ENCODE measurements at places on chromosomes 1 and 21. TPM values are rescaled to one million over a fixed set of nuclear protein-coding genes. Genes with fewer than 3 reads are reported as not detected.

DNA sequence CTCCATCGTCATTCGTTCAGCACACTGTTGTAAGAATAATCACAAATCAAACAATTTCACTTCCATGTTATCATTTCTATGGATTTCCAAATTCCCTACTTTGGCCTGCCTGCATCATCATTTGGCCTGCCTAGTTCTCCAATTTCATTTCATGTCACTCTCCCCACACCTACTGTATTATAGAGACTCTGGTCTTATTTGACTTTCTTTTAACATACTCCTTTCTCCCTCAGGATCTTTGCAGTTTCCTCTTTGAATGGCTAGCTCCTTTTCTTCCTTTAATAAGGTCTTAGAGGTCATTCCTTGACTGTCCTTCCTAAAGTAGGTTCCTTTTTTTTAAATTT, 36.3 kb upstream of the PODN start:
- H3K27me3 ChIP-seq: no peaks in the 10 kb centered on the region
- no peak for DNase-seq
- no peak overlapping the region for H3K27ac ChIP-seq
- no peaks in the 10 kb centered on the region for H3K4me1 ChIP-seq
- H3K36me3 ChIP-seq: no peaks in the 10 kb centered on the region
- no peak overlapping the region for H3K4me3 ChIP-seq

- no peaks in the 10 kb centered on the region for H3K36me3 ChIP-seq
- H3K4me3 ChIP-seq: no peak overlapping the region
- no peak overlapping the region for H3K27ac ChIP-seq
These were observed 19.2 kb downstream of the TRPM2 start for GRCh38 chr21:44372616-44373015.

BRINP2 gene
- 0.05 TPM for polyA plus RNA-seq

- no peaks in the 10 kb centered on the region for H3K4me1 ChIP-seq
- no peak for DNase-seq
- no peaks in the 10 kb centered on the region for H3K27me3 ChIP-seq
- H3K36me3 ChIP-seq: no peaks in the 10 kb centered on the region
These were observed 161.4 kb upstream of the ZRANB2 start for GRCh38 chr1:71242239-71242638.

- no peaks in the 10 kb centered on the region for H3K36me3 ChIP-seq
- no peaks in the 10 kb centered on the region for H3K27me3 ChIP-seq
- no peak overlapping the region for H3K4me3 ChIP-seq
- DNase-seq: no peak
These were observed 16.2 kb downstream of the KRTAP10-1 start for GRCh38 chr21:44523567-44524413.

DNA sequence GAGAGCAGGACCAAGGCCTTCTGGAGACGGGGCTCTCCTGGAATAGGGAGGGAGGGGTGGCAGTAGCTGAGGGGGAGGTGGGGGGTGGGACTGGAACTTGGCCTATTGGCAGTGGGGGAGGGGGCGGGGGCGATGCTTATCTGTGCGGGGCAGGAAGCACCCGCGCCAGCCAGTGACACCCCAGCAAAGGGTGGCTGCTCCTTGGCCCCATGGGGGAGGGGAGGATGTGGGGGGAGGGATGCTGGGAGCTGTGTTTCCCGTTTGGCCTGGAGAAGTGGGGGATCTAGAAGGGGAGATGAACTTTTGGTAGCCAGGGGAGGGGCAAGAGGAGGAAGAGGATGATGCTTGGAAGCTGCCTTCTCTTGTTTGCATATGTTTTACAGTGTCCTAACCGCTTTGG, 11.0 kb downstream of the ZBTB7B start:
- no peaks in the 10 kb centered on the region for H3K27me3 ChIP-seq
- H3K36me3 ChIP-seq: peaks cover 26% of the 10 kb centered on the region
- no peak for DNase-seq
- H3K4me1 ChIP-seq: peaks cover 69% of the 10 kb centered on the region
- no peak overlapping the region for H3K27ac ChIP-seq

DNA sequence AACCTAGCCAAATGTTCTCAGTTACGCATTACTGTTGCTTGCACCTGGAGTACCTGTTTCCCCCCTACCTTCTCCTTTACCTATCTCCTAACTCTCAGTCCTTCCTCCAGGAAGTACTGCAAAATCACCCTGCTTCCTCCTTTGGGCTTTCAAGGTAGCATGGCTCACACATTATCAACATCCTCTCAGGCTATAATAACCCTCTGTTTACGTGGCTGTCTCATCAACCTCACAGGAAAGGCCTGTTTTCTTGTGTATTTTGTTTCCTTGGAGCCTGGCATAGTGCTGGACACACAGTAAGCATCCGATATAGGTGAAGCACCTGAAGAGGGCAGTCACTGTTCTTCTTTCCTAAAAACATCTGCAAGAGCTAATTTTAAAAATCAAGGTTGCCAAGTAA, 32.7 kb upstream of the ANGPTL7 start:
- peaks cover 21% of the 10 kb centered on the region for H3K4me1 ChIP-seq
- DNase-seq: no peak
- H3K4me3 ChIP-seq: no peak overlapping the region
- no peak overlapping the region for H3K27ac ChIP-seq
- peaks cover 22% of the 10 kb centered on the region for H3K36me3 ChIP-seq
- H3K27me3 ChIP-seq: no peaks in the 10 kb centered on the region

DNA sequence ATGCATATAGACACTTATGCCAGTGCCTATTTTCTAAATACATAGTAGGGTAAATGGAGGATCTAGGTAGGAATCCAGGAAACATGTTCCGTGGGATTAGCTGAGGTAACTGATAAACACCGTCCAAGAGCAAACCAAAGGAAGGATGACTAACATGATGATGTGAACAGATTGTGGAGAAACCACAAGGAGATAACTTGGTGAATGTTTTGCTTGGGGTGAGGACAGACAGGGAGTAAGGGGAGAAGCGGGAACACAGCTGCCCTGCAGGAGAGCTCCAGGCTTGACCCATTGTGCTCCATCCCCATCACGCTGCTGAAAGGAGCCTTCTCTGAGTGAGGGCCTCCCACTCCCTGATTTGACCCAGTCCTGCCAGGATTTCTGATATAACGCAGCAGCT, 87.0 kb upstream of the ZC3H11B start:
- no peak for DNase-seq
- H3K4me3 ChIP-seq: no peak overlapping the region
- H3K36me3 ChIP-seq: no peaks in the 10 kb centered on the region
- no peak overlapping the region for H3K27ac ChIP-seq
- H3K27me3 ChIP-seq: no peaks in the 10 kb centered on the region
- no peaks in the 10 kb centered on the region for H3K4me1 ChIP-seq

RPE65 gene
- polyA plus RNA-seq: not detected

- H3K27ac ChIP-seq: no peak within 1 kb of the TSS
- H3K4me1 ChIP-seq: no peaks in the 10 kb centered on the region
- no peaks in the 10 kb centered on the region for H3K27me3 ChIP-seq
- no peaks in the 10 kb centered on the region for H3K36me3 ChIP-seq
- DNase-seq: no peak
These were observed at the start of gene AMPD1 for GRCh38 chr1:114695430-114696058. TSS of gene AMPD1 (minus strand) at chr1:114695546. CDS start at chr1:114695471, 75 bp downstream.

DNA sequence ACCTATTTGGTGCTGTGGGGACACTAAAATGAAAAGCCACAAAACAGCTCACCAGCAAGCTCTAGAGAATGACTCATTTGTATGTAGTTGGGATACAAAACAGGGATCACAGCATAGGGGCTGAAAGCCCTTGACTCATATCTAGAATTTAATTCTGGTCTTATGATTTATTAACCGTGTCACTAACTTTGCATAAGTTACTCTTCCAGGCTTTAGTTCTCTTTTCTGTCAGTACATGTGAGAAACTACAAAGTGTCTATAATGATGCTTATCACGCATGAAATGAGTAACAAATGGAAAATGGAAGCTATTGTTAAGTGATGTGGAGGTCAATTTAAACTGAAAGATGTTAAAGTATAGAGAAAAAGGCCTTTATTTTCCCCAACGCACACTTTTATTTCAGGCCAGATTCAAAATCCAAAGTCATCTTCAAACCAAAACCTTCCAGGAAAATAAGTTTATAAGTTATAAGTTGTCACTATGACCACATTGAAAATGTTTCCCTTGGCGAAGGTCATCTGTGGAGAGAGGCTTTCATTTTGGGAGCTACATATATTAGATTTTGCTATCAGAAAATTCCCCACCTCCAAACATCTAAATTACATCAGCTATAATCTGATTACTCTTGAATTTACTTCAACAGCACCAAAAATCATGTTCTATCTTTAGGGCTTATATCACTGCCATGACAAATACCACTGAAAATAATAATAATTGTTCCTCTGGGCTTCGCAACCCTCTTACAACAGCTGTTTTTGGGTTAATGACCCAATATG, 430.5 kb downstream of the MRPL39 start:
- H3K36me3 ChIP-seq: no peaks in the 10 kb centered on the region
- no peak overlapping the region for H3K27ac ChIP-seq
- no peak for DNase-seq
- no peaks in the 10 kb centered on the region for H3K27me3 ChIP-seq
- no peak overlapping the region for H3K4me3 ChIP-seq
- no peaks in the 10 kb centered on the region for H3K4me1 ChIP-seq

DNA sequence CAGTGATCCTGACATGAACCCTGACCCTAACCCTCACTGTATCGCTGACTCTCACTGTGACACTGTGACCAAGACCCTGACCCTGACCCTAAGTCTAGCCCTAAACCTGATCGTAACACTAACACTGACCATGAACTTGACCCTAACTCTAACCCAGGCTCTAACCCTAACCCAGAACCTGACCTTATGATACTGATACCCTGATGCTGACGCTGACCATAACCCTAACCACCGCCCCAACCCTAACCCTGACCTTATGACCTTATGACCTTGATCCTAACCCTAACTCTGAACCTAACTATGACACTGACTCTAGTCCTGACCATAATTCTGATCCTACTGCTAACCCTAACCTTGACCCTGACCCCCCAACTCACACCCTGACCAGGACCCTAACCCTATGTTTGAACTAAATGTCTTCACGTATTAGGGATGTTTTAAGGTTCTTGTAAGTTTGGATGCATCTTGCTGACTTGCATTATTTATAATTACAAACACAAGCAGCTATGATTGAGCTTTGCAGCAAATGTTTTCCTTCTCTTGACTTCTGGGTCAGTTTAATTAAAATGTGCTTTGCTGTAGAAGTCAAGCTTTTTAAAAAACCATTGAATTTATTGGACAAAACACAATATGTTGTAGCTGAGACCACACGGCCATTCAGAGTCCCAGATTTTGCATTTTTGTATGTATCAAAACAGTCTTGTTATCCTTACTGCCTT, 23.9 kb upstream of the PRSS38 start:
- DNase-seq: no peak
- H3K27me3 ChIP-seq: peaks cover 13% of the 10 kb centered on the region
- no peak overlapping the region for H3K27ac ChIP-seq
- H3K4me1 ChIP-seq: peaks cover 9% of the 10 kb centered on the region

DNA sequence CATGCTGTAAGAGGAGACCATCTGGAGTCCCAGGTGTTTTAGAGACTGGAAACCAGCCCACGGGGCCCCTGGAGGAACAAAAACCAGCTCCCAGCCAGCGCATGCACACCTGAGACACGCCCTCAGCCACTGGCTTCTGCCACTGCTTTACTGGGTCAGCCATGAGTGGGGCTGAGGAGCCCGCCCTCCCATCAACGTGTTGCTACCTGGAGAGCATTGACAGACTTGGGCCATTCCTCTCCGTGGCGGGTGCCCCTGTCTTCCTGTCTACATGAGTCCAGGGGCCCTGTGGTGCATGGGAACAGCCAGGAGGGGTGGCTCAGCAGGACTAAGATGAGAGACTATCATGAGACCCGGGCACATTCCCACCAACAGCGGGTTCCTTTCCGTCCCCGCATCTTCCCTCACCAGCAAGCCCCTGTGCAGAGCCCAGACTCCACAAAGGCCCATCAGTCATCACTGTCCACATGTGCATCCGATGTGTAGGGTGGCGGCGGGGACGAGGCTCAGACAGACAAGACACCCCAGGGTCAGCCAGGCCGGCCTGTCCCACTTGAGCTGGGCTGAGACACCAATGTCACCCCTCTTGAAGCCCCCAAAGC, 45.4 kb upstream of the POFUT2 start:
- no peak overlapping the region for H3K27ac ChIP-seq
- H3K4me1 ChIP-seq: peaks cover 38% of the 10 kb centered on the region
- no peak overlapping the region for H3K4me3 ChIP-seq
- H3K36me3 ChIP-seq: no peaks in the 10 kb centered on the region

SRRM1 gene
- polyA plus RNA-seq: 56.1 TPM

- DNase-seq: no peak
- no peak overlapping the region for H3K27ac ChIP-seq
- H3K27me3 ChIP-seq: no peaks in the 10 kb centered on the region
- no peak overlapping the region for H3K4me3 ChIP-seq
- H3K36me3 ChIP-seq: no peaks in the 10 kb centered on the region
These were observed 174.5 kb downstream of the ZC3H11B start for GRCh38 chr1:219438386-219438785.

DNAJB4 gene
- polyA plus RNA-seq: 27.5 TPM

GLIS1 gene
- polyA plus RNA-seq: not detected

DNA sequence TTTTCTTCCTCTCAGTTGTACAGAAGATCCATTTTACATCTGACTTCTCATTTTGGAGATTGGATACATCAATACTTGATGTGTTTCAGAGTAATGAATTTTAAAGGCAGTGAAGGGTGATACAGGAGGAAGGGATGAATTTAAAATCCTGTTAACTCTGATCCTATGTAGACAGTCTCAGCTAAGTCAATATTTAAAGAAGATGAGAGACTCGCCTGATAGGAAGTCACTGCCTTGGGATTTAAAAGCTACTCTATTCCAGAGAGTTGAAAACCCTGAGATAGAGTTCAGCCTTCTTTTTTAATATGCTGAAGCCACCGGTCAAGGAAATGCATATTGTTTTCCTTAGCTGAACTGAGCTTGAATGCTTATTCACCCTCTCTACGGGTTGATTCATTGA, 42.7 kb downstream of the HUNK start:
- H3K4me3 ChIP-seq: no peak overlapping the region
- no peak for DNase-seq
- H3K27ac ChIP-seq: no peak overlapping the region
- H3K27me3 ChIP-seq: no peaks in the 10 kb centered on the region

- H3K27me3 ChIP-seq: peaks cover under 1% of the 10 kb centered on the region
- no peak overlapping the region for H3K4me3 ChIP-seq
- H3K27ac ChIP-seq: no peak overlapping the region
- no peaks in the 10 kb centered on the region for H3K4me1 ChIP-seq
- DNase-seq: no peak
These were observed 122.5 kb downstream of the ATG4C start for GRCh38 chr1:62906428-62906886.

DNAJC6 gene
- 7.7 TPM for polyA plus RNA-seq

GRCh38 chr1:177162243-177162642, 2.3 kb downstream of the ASTN1 start:
- H3K36me3 ChIP-seq: no peaks in the 10 kb centered on the region
- DNase-seq: no peak
- H3K4me1 ChIP-seq: no peaks in the 10 kb centered on the region
- no peak overlapping the region for H3K4me3 ChIP-seq
- no peak overlapping the region for H3K27ac ChIP-seq

GRCh38 chr1:48203287-48203900, 19.1 kb upstream of the SLC5A9 start:
- H3K4me1 ChIP-seq: peaks cover 21% of the 10 kb centered on the region
- H3K27ac ChIP-seq: no peak overlapping the region
- no peak overlapping the region for H3K4me3 ChIP-seq
- no peaks in the 10 kb centered on the region for H3K36me3 ChIP-seq

ELAPOR1 gene
- polyA plus RNA-seq: 0.21 TPM

C1orf210 gene
- polyA plus RNA-seq: 4.6 TPM

Data from keratinocyte (primary cell).